ENCODE measurements at places on chromosomes 3 and 15.
A peak's percentile ranks its signal among the peaks of the same experiment; 100 is the strongest.

DNA sequence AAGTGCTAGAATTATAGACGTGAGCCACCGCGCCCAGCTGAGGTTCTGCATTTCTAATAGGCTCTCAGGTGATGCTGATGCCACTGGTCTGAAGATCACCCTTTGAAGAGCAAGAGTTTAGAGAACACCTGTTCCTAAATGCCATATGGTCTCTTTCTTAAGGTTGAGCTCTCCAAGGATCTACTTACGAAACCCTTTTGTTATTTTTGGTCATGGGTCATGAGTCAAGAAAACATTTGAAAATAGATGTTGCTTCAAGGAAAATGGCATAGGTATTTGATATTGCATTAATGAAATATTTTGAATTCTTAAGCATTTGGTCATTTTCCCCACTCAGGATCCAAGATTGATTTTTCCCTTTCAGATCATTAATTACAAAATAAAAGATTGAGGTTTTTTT lies 74.7 kb upstream of the SOX2 start:
- no peaks in the 10 kb centered on the region for H3K27me3 ChIP-seq
- H3K36me3 ChIP-seq, result no peaks in the 10 kb centered on the region
- no peaks in the 10 kb centered on the region for H3K4me1 ChIP-seq

- DNase-seq, result no peak
- H3K36me3 ChIP-seq, result no peaks in the 10 kb centered on the region
- no peaks in the 10 kb centered on the region for H3K27me3 ChIP-seq
- H3K4me1 ChIP-seq, result peaks cover 6% of the 10 kb centered on the region
- H3K27ac ChIP-seq, result no peak overlapping the region
Measured at GRCh38 chr3:99919694-99920093, 102.0 kb downstream of the CMSS1 start.

GRCh38 chr3:79081335-79081734 lies 686.5 kb downstream of the ROBO1 start:
- no peak overlapping the region for H3K4me3 ChIP-seq
- H3K36me3 ChIP-seq, result no peaks in the 10 kb centered on the region
- H3K4me1 ChIP-seq, result no peaks in the 10 kb centered on the region
- H3K27me3 ChIP-seq, result no peaks in the 10 kb centered on the region

DNA sequence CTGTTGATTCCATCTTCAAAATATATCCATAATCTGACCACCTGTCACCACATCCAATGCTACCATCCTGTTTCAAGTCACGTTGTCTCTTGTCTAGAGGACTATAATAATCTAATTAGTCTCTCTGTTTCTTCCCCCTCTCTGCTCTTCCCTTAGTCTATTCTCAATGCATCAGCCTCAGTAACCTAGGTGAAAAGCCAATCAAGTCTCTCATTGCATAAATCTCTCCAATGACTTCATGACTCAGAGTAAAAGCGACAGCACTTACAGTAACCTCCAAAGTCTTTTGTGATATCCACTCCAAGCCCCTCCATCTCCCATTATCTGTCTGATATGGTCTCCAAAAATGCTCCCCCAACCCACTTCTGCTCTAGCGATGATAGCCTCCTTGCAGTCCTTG lies 7.2 kb downstream of the UBA3 start:
- no peaks in the 10 kb centered on the region for H3K4me1 ChIP-seq
- H3K4me3 ChIP-seq, result no peak overlapping the region
- no peaks in the 10 kb centered on the region for H3K27me3 ChIP-seq
- no peak overlapping the region for H3K27ac ChIP-seq
- no peaks in the 10 kb centered on the region for H3K36me3 ChIP-seq

DNA sequence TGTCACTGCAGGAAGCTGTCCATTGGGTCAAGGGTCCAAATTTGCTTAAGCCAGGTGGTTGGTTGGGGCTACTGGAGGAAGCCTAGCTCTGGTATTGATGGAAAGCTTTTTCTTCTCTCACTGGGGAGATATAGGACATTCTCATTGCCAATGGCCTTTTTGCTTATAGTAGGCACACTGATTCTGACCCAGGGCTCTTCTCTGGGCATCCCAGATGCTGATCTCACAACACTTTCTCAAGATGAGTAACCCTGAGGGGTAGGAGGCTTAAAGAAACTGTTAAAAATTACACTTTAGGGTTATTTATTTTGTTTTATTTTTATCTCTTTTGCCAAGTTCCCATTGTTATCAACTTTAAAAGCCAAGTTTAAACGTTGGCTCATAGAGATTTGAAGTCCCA lies 337.8 kb downstream of the LRRC3B start:
- no peaks in the 10 kb centered on the region for H3K27me3 ChIP-seq
- DNase-seq, result no peak
- no peaks in the 10 kb centered on the region for H3K36me3 ChIP-seq

GRCh38 chr3:21585216-21585740 lies 165.7 kb downstream of the ZNF385D start:
- no peak for DNase-seq
- no peaks in the 10 kb centered on the region for H3K36me3 ChIP-seq
- H3K4me1 ChIP-seq, result no peaks in the 10 kb centered on the region
- no peak overlapping the region for H3K4me3 ChIP-seq
- H3K27me3 ChIP-seq, result no peaks in the 10 kb centered on the region

GRCh38 chr15:67185051-67185450 lies 69.4 kb downstream of the AAGAB start:
- H3K36me3 ChIP-seq, result no peaks in the 10 kb centered on the region
- H3K27me3 ChIP-seq, result no peaks in the 10 kb centered on the region
- no peak for DNase-seq
- H3K4me1 ChIP-seq, result no peaks in the 10 kb centered on the region
- H3K27ac ChIP-seq, result no peak overlapping the region

DNA sequence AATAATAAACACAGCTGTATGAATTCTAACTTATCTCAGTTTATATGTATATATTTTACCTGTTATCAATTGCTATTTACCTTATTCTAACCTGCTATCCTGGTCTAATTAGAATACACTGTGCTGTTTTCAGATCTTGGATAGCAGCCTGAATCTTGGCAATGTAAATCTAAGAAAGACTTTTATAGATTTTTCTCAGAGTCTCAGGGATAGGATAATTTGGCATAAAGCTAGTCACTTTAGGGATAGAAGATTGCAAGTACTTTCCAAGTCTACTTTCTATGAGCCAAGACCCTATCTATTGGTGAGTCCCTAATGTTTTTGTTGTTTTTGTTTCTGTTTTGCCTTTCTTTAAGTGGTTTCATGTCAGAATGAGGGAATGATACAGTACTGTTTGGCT lies 695.7 kb downstream of the NAALADL2 start:
- no peak overlapping the region for H3K4me3 ChIP-seq
- no peak for DNase-seq
- no peaks in the 10 kb centered on the region for H3K4me1 ChIP-seq
- H3K27me3 ChIP-seq, result no peaks in the 10 kb centered on the region
- H3K36me3 ChIP-seq, result no peaks in the 10 kb centered on the region

GRCh38 chr3:13015286-13016082 lies 57.7 kb downstream of the IQSEC1 start:
- H3K27me3 ChIP-seq, result no peaks in the 10 kb centered on the region
- H3K36me3 ChIP-seq, result no peaks in the 10 kb centered on the region
- no peak overlapping the region for H3K4me3 ChIP-seq

- DNase-seq, result no peak
- H3K4me3 ChIP-seq, result no peak overlapping the region
- no peaks in the 10 kb centered on the region for H3K27me3 ChIP-seq
- no peaks in the 10 kb centered on the region for H3K36me3 ChIP-seq
Measured at GRCh38 chr15:45650889-45651525, 16.2 kb downstream of the SQOR start.

DNA sequence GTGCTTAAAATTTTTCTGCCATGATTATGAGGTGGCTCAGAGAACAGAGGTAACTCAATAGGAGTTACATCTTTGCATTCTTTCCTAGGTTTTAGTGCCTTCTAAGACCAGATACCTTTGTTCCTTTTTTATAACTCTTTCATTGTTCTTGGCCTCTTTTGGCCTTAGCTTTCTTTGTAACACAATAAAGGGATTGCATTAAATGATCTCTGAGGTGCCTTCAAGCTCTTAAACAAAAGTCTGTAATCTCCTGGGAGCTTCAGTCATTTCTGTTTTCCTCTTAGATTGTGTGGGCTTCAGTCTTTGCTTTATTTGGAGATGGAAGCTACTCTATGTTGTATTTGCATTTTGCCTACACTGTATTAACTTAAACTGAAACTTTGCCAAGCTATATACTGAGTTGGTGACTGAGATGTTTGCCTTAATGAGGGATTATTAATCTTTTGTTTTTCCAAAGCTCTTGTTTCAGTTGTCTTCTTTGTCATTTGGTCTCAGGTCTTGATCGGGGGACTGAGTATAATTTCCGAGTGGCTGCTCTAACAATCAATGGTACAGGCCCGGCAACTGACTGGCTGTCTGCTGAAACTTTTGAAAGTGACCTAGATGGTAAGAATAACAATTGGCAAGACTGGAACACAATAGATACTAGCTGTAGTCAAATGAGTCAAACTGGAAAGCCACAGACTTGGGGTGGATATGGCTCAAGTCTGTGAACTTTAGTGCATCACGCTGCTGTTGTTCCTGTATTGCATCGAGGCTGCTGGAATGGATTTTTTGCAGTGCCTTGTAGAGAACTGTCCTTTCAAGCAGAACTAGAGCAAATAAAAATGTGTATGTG lies 110.3 kb downstream of the HCN4 start:
- no peaks in the 10 kb centered on the region for H3K27me3 ChIP-seq
- no peak for DNase-seq
- H3K27ac ChIP-seq, result no peak overlapping the region
- peaks cover 2% of the 10 kb centered on the region for H3K36me3 ChIP-seq

DNA sequence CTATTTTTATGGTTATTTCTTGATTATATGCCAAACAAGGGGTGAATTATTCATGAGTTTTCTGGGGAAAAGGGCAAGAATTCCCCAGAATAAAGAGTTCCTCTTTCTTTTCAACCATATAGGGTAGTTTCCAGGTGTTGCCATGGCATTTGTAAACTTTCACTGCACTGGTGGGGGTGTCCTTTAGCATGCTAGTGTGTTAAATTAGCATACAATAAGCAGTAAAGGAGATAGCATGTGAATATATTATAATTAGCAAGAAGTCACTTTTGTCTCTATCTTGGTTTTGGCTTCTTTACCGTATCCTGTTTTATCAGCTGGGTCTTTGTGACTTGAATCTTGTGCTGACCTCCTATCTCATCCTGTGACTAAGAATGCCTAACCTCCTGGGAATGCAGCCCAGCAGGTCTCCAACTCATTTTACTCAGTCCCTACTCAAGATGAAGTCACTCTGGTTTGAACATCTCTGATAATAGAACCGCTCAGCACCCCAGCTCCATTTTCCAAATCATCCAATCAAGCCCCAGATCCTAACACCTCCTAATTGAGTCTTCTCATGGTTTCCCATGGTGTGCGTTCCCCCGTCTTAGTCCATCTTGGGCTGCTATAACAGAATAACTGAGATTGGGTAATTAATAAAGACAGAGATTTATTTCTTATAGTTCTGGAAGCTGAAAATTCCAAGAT lies 3.4 kb upstream of the SELENOT start:
- no peak overlapping the region for H3K4me3 ChIP-seq
- no peaks in the 10 kb centered on the region for H3K27me3 ChIP-seq
- H3K36me3 ChIP-seq, result no peaks in the 10 kb centered on the region
- peak overlapping the region; percentile 52 for H3K27ac ChIP-seq
- H3K4me1 ChIP-seq, result peaks cover 5% of the 10 kb centered on the region

GRCh38 chr3:157868196-157868595 lies 238.0 kb downstream of the SHOX2 start:
- DNase-seq, result no peak
- no peak overlapping the region for H3K4me3 ChIP-seq
- H3K36me3 ChIP-seq, result no peaks in the 10 kb centered on the region
- no peak overlapping the region for H3K27ac ChIP-seq

- H3K4me3 ChIP-seq, result no peak overlapping the region
- DNase-seq, result peak; percentile 93
- no peaks in the 10 kb centered on the region for H3K27me3 ChIP-seq
- H3K27ac ChIP-seq, result no peak overlapping the region
- no peaks in the 10 kb centered on the region for H3K36me3 ChIP-seq
Measured at GRCh38 chr3:114319453-114319852, 25.6 kb downstream of the TIGIT start.

DNA sequence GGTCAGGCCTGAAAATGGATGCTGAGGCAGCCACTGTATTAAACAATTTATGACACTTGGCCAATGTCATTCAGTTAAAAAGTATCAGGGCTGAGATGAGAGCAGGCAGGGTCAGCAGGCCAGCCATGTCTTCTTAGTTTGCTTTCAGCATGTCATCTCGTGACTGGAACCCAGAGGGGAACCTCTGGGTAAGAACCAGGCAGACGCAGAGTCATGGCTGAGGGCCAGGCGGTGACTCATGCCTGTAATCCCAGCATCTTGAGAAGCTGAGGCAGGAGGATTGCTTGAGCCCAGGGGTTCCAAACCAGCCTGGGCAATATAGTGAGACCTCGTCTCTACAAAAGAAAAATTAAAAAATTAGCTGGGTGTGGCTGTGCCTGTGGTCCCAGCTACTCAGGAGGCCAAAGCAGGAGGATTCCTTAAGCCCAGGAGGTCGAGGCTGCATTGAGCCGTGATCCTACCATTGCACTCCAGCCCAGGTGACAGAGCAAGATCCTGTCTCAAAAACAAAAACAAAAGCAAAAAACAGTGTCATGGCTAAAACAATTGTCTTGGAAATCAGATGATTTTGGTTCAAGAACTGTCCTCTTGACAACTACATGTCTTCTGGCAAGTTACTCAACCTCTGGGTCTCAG lies 11.7 kb downstream of the BCL2L10 start:
- H3K36me3 ChIP-seq, result no peaks in the 10 kb centered on the region
- DNase-seq, result peak; percentile 54
- H3K4me1 ChIP-seq, result no peaks in the 10 kb centered on the region
- H3K4me3 ChIP-seq, result no peak overlapping the region
- H3K27ac ChIP-seq, result no peak overlapping the region

- no peaks in the 10 kb centered on the region for H3K27me3 ChIP-seq
- no peak overlapping the region for H3K27ac ChIP-seq
- no peaks in the 10 kb centered on the region for H3K36me3 ChIP-seq
- no peak for DNase-seq
Measured at GRCh38 chr3:111585217-111585616, 9.9 kb downstream of the ZBED2 start.

DNA sequence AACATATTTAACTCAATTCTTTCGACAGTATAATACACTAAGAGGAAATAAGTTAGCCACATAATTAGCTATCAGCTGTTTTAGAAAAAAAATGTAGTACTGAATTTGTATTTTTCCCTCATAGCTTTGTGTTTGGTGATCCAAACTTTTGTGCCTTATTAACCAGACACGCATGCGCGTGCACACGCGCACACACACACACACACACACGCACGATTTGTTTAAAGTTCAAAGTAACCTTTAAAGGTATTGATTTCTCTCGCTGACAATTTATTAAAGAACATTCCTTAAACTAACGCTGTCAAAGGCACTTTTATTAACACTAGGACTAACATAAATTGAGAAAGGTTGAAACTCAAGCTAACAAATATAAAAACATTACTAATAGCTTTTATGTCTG lies 198.9 kb downstream of the ROBO1 start:
- H3K4me1 ChIP-seq, result no peaks in the 10 kb centered on the region
- H3K27me3 ChIP-seq, result no peaks in the 10 kb centered on the region
- no peaks in the 10 kb centered on the region for H3K36me3 ChIP-seq
- DNase-seq, result no peak

DNA sequence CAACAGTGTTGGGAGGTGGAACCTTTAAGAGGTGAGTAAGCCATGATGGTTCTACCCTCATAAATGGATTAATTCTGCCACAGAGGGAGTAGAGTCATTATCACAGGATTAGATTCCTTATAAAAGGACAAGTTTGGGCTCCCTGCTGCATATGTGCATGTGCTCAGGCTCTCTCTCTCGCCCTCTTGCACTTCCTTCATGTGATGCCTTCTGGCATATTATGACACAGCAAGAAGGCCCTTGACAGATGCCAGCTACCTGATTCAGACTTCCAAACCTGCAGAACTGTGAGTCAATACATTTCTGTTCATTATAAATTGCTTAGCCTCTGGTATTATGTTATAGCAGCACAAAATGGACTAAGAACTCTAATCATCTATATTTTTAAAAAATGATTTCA lies 205.3 kb downstream of the CTNNB1 start:
- no peak overlapping the region for H3K4me3 ChIP-seq
- no peak for DNase-seq
- H3K27ac ChIP-seq, result no peak overlapping the region
- H3K36me3 ChIP-seq, result no peaks in the 10 kb centered on the region
- no peaks in the 10 kb centered on the region for H3K27me3 ChIP-seq
- H3K4me1 ChIP-seq, result no peaks in the 10 kb centered on the region
